Frontal cortex (tissue), 4 donors: ENCODE measurements at places on chromosomes 1 and 21.

GRCh38 chr1:160206036-160206389 is 829 bp downstream of the PEA15 start:
- peak; percentile 71 for DNase-seq

GRCh38 chr1:119409731-119410130 is 5.2 kb upstream of the HSD3B2 start:
- DNase-seq = no peak

DNA sequence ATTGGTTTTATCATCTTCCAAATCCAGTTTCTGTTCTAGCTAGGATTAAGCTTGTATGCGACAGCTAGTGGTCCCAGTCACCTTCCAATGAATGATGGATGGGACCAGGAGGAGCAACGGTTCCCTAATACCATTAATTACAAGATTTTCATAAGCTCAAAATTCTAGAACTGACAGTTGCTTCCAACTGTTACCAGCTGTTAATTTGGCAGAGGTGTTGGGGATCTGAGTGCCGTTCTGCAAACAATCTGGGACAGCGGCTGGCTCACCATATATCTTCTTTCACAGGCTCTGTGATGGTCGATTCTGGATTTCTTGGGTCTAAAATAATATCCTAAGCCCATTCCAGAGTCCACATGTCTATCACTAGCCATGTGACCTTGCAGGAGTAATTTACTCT is 34.5 kb upstream of the RALGPS2 start:
- no peak for DNase-seq

- DNase-seq = no peak
Observed at GRCh38 chr1:231695439-231696255, 69.1 kb downstream of the DISC1 start.

DNA sequence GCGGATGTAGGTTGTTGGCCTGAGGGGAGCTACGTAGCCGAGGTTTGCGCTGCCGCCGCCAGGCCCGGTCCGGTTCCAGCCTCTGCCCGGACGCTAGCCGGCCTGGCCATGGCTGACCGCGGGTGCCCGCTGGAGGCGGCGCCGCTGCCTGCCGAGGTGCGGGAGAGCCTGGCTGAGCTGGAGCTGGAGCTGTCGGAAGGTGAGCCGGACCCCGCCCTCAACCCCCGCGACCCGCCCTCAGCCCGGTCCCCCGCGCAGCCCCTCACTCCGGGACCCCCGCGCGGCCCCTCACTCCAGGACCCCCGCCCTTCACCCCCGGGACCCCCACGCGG is 299 bp downstream of the DIP2A start:
- DNase-seq = no peak

DNA sequence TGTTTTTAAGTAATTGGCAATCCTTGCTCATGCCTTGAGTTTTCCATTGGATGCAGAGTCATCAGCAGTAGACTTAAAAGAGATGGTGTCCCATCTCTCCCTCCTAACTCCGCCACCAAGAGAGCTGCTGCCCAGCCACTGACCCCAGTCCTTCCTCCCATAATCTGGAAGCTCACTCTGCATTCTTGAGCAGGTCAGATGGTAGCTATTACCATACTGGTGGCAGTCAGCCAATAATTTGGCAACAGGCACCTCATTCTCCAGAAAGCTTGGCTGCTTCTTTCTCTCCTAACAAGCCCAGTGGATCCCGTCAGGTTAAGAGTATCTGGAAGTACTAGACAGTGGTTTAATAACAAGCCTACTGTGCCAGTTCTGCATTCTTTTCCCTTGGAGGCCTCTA is 272.1 kb downstream of the ZNF648 start:
- no peak for DNase-seq

DNA sequence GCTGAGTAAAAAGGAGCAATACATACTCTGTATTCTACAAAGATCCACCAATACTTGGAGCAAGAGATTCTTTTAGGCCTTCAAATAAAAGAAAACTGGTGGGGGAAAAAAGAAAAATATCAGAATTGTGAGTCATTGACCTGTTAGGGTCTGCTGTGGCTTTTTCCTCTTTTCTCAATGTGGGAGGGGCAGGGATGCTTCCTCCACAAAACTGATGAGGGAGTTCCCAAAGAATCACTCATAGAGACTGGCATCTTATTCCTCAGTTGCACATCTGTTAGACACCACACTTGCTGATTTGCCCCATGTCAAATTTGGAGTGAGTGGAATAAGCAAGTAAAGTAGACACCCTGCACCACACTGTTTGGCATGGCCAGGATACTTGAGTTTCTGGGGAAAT is 16.6 kb downstream of the C1orf141 start:
- DNase-seq = no peak

DNA sequence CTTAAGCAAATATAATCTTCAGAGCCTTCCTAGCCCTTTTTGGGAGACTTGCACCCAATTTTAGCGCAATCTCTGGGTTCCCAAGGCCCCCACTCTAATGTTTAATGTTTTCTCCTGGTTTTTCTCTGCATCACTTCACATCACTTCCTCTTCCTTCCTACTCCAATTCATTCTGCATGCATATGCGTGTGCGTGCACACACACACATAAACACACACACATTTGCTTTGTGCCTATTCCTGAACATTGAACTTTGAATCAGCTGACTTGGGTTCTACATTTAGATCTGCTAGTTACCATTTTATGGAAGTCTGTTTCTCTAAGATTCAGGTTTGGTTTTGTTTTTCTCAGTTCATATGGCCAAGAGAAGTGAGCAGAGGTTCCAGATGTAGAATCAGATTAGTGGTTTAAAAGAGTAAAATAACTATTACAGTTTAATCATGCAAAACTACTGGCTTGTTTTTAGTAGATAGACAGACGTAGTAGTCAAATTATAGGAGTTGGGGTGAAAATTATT is 7.4 kb upstream of the EDEM3 start:
- no peak for DNase-seq
